ENCODE measurements at places on chromosomes 2 and 18. TPM values are rescaled to one million over a fixed set of nuclear protein-coding genes. Genes with fewer than 3 reads are reported as not detected.

Gene CNTNAP5
- total RNA-seq, result not detected

Gene LRRTM4
- total RNA-seq, result not detected

Gene RESP18
- total RNA-seq, result not detected

Gene DTNA
- 6.9 TPM for total RNA-seq

Gene C2orf78
- not detected for total RNA-seq

Gene ALPP
- total RNA-seq, result 0.26 TPM

Gene TGFA
- 193 TPM for total RNA-seq

Gene WIPF1
- total RNA-seq, result 15.6 TPM

Gene ALPG
- not detected for total RNA-seq

Gene TLX2
- 2.8 TPM for total RNA-seq

Gene HES6
- total RNA-seq, result 16.1 TPM

Gene EGR4
- total RNA-seq, result 0.05 TPM

Gene MAPK4
- total RNA-seq, result 0.26 TPM

All from A375 (cell line).